ENCODE measurements at places on chromosomes 6 and 20.
A peak's percentile ranks its signal among the peaks of the same experiment; 100 is the strongest.

GRCh38 chr6:92559611-92560010 lies 859.7 kb downstream of the EPHA7 start:
- no peak for DNase-seq

DNA sequence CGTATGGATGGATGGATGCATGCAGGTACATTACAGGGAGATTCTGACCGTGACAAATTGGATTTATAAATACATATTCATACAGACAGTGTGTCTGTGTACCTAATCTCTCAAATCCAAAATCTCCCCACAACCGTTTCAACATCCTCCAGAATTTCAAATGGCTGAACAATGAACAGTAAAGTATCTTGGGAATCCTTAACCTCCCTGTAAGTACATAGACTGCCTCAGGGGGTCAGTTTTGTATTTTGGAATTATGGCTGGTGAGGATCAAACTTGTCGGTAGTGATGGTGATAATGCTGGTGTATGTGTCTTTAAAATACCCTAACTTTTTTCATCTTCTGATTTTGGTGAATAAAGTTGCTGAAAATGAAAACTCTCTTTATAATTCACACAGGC lies 246.2 kb downstream of the FOXC1 start:
- DNase-seq: no peak

GRCh38 chr6:2433266-2433665 lies 187.9 kb upstream of the GMDS start:
- DNase-seq: peak; percentile 37

GRCh38 chr20:63084563-63084927 lies 77.8 kb upstream of the BHLHE23 start:
- DNase-seq: no peak

GRCh38 chr6:16355699-16356446 lies 117.5 kb downstream of the GMPR start:
- DNase-seq: peak; percentile 52

- DNase-seq: no peak
Observed at GRCh38 chr6:104969785-104970581, 13.1 kb downstream of the LIN28B start.

DNA sequence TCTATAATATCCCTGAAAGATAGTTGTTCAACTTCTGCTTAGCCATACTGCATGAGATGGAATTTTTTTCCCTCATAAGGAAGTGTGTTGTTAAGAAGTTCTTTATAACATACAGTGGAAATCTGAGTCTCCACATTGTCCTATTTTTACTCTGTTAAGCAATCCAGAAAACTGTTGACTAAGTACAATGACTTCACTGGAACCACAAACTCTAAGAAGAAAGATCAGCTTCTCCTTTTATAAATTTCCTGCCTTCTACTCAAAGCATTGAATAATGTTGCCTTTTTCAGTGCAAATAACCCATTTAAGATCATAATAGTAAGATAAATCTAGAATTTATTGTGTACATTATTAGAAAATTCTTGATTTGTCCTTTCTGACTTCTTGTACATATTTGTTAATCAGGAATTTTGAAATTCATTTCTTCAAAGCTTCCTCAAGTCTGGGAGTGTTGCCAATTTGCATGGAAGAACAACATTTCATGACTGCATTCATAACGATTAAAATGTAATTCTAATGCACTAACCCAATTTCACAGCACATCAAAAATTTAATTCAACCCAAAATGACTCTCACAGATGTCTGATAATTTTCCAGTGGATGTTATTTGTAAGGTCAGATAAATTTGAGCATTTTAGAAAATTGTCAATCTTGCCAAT lies 45.6 kb upstream of the ANKEF1 start:
- DNase-seq: peak; percentile 67
